ENCODE measurements at places on chromosomes 12 and 14.

- no peak for DNase-seq
Measured at GRCh38 chr14:99159341-99160340, 112.4 kb downstream of the BCL11B start.

DNA sequence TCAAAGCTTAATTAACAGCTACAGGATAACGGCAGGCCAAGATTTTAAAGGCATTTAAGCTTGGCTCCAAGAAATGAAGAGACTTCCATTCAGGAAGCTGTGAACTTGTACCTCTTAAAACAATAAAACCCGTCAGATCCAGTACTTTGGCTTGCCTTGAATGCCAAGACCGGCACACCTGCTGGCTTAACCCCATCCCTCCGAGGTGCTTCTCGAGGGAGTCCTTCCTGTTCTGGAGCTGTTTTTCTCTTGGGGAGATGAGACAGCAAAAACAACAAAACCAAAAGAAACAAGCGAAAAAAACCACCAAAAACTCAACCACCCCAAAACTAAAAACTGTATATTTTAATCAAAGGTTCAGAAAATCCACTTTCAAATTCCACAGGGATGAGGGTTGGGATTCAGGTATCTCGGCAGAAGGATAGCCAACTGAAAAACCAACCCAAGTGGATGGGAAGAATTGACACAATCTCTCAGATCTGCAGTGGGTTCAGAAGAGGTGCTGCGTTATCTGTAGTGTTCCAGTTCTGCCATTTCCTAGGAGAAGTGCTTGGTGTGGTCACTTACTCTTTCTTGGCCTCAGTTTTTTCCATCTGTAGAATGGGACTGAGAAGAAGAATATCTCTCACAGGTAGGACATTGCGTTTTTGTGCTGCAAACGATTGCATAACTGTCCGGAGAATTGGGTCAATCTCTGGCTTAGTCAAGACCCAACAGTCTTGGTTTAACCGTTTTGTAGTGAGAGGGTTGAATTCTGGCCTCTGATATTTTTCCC is 420.1 kb downstream of the VRK1 start:
- DNase-seq = no peak

DNA sequence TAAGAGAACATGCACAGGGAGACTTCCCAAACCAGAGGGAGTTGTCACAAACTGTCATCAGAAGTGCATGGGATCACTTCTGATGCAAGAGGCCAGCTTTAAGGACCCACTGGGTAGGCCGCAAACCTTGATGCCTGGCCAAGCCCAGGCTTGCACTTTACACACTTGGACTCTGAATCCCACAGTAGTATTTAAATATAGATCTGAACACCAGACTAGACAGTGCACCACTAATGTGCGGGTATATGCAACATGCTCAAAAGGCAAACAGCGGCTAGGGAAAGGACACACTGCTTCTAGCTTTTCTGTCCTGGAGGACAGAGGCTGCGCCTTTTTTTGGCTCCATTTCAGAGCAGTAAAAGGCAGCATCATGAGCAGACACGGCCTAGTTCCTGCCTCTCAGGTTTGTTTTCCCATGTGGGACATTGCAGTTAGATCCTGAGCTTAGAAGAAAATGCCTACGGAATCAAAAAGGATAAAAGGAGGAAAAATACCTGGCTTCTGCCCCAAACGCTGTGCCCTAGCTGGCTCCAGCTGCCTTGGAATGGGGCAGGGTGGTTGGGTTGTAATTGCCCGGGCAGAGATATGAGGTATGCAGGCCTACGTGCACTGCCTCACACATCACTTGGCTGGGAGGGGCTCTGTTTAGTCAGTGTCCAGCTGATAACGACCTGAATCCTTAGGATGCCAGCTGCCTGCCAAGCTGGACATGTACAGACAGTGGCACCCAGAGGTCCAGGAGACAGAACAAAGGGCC is 84.5 kb upstream of the EGLN3 start:
- no peak for DNase-seq

- no peak for DNase-seq
Measured at GRCh38 chr14:35051796-35052195, 5.7 kb downstream of the FAM177A1 start.

GRCh38 chr12:15662983-15663659 is 126.1 kb downstream of the EPS8 start:
- DNase-seq = no peak

GRCh38 chr14:90061685-90062126 is at the start of gene KCNK13:
TSS of gene KCNK13 (plus strand) at chr14:90061994. CDS start at chr14:90062206, 212 bp downstream.
- DNase-seq = peak; percentile 65

- no peak for DNase-seq
Measured at GRCh38 chr12:15664491-15664890, 124.7 kb downstream of the EPS8 start.
